Activated CD4-positive, alpha-beta T cell treated with anti-CD3 and anti-CD28 coated beads, Interleukin-10, Interleukin-2, amounts not matched to agents 100 ng/mL and 50 ng/mL, durations not matched to agents 16 hours and 8 hours (primary cell): ENCODE measurements at places on chromosomes 11 and 22.
A peak's percentile ranks its signal among the peaks of the same experiment; 100 is the strongest.

DNA sequence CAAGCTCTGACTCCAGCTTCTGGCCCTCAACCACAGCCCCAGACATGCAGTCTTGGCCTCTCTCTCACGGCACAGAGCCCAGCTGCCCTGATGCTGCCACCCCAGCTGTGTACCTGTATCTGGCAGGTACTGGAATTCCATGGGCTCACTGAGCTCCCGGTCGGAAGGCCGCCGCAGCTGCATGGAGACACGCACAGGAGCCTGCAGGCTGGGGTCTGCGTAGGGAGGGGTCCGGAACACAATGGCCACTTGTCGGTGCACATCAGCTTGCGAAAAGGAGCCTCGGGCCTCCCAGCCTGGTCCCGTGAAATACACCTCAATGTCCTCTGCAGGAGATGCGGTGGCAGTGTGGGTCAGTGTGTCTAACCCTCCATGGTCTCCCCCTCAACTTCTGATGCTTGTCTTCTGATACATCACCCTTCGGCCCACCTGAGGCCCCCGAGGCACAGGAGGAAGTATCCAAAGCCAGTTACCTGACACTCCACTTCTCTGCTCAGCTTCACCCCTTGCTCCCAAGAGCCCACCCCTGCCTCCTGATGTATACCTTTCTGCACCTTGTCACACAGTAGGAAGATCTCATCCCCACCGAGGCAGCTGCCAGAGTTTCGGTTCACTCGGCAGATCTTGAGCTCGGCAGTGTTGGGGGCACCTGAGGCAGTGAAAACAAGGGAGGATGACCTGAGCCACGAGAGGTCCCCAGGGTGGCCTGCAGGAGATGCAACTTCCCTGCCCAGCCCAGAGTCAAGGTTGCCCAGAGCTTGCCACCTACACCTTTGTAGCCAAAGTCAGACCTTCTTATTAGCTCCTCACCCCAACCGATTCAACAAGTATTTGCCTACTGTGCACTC, 4.3 kb downstream of the RELA start:
- no peak for DNase-seq

DNA sequence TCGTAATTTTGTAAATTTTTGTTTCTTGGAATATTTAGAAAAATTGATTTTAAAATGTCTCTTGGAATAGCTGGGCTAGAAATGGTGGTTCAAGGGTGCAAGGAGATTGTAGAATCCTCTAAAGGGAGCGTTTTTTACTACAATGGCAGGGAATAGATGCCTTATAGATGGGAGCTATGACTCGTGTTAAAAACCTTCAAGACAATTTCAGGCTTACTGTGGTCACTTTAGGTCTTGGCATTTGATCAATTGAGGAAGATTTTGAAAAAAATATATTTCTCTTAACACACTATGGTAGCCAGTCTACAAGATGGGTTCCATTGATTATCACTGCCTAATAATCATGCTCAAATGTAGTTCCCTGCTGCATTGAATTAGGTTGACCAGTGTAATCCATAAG, 25.0 kb downstream of the METTL15 start:
- DNase-seq, result no peak

DNA sequence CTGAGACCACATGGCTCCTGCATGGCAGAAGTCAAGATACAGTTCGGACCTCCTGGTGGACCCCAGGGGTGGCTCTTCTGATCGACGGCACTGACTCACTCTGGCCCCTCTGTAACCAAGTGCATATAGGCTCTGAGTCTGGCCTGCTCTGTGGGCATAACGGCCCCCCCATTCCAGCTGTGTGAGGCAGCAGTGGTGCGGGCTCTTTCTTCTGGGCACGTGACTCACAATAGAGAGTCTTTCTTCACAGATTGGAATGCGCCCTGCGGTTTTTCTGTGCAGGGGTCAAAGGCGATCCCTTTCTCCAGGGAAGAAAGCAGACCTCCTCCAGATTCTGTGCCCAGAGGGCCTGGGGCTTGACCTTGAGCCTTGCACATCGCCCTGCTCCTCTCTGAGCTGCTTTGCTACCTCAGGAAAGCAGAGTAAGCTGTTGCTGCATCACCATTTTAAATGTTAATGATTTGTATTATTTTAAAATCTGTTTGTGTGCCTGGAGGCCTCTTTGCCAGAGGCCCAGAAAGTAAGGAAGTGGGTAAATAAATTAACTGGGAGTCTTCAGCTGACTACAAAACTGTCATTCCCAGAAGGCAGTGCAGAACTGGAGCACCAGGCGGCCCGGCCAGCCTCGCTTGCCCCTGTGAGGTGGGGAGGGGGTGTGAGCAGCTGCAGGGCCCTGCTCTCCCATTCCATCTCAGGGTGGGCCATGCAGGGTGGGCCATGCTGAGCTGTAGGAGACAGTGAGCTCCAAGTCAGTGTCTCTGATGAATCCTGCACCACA, 199.0 kb downstream of the GRIK4 start:
- no peak for DNase-seq

DNA sequence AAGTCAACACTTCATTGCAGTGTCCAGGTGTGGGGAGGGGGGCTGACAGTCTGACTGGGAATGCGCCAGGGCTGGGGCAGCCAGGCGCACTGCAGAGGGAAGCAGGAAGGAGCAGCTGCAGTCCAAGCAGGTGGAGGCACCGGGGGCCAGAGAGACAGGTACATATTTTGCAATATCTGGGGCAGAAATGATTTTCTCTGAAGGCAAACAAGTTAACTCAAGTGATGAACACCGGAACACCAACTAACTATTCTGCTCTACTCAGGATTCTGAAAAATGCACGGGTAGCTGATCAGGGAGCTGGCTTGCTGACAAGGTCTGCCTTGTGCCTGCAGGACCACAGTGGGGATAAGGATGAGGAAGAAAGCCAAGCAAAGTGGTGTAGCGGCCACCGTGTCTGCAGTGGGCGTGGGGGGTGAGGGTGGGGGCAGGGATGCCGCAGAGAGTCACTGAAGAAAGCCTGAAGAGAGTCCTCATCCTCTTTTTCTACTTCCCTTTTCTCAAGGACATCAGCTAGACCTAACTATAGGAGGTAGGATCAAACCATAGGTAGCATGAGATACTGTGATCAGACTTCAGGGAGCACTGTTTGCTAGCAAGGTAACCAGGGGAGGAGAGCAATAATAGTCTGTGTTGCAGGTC, 83.4 kb downstream of the SCN3B start:
- DNase-seq, result no peak

GRCh38 chr22:19576460-19577421, 52.5 kb upstream of the CLDN5 start:
- peak; percentile 88 for DNase-seq

DNA sequence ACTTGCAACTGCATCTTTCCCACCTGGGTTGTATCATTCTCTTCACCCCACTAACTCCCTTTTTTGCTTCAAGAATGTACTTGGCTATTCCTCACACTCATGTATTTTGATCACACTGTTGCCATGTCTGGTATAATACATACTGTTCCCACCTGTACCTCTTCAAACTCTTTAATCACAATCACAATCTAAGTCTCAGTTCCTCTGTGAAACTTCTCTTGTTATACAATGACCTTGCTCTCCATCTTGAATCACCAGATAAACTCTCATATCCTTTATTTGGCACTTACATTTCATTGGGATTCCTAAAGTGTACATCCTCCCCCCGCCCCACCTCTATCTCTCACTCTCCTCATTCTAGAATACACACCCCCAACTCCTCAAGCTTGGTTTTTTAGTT, 516.0 kb upstream of the CHORDC1 start:
- no peak for DNase-seq

DNA sequence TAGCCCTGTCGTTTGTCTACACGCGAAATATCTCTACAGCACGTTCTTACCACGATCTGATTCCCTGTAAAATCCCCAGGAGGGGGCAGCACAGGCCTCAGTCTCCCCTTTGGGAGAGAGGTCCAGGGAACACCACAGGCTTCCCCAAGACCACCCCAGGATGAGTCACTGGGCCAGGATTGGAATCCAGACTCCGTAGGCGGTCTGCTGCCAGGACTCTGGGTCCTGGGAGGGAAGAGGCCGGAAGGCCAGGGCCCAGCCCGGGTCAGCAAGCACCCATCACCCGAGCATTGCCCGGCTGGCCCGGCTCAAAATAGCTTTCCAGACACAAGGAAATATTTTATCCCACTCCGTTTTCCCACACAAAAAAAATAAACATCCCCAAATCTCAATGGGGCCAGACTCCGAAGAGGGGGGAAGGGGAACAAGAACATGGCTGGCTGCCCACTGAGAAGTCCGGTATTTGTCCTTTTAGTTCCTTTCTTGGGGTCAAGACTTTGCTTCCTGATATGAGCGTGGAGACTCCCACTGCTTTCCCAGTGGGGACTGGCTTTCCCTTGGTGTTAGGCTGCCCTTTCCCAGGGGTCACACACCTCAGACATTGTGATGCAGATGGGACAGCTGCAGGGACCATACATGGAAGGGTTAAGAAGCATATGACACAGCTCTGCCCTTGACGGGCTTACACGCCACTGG, 91.3 kb downstream of the LRRC32 start:
- DNase-seq, result no peak
